CD4-positive, alpha-beta T cell treated with Interleukin-10 for 1 hour (primary cell): ENCODE measurements at places on chromosomes 3 and 15.

DNA sequence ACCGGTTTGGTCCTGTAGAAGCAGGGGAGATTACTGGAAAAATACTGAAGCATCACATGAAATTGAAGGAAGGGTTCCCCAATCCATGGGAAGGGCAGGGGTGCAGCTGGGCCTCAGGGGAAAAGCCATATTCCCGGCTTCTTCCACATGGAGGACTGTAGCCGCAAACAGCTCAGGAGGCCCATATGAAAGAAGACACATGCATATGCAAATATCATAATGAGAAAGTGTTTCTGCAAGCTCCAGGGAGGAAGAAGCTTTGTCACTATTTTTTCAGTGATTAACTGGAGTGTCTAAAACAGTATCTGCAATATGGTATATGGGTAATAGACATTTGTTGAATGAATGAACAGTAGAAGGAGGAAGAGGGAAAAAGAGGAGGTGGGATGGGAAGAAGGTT, 19.1 kb downstream of the DPH3 start:
- no peak for DNase-seq

DNA sequence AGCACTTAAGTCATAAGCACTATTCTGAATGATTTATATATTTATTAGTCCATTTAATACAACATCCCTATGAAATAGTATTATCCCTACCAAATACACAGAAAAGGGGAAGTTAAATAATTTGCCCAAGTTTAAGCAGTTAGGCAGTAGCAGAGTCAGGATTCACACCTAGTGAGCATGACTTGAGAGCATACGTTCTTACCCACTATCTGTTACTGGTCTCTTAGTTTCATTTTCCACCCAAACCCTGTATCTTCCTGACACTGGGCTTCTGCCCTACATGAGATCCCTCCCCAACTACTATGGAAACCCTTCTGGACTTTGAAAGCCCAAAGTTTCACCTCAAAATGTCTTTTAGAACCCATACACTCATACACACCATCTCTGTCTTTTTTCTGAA, 4.4 kb upstream of the ATOSA start:
- DNase-seq, result peak; percentile 37

- no peak for DNase-seq
Observed at GRCh38 chr15:40790718-40791117, 16.2 kb upstream of the ZFYVE19 start.

DNA sequence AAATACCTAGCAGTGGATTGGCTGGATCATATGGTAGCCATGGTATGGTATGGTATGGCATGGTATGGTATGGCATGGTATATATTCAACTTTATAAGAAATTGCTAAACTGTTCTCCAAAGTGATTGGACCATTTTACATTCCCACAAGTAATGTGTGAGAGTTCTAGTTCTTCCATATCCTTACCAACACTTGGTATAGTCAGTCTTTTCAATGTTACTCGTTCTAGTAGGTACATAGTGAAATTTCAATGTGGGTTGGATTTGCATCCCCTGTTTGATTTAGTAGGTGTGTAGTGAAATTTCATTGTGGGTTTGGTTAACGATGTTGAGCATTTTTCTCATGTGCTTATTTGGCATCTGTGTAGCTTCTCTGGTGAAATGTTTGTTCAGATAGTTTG, 154.3 kb downstream of the ITPR1 start:
- no peak for DNase-seq

GRCh38 chr15:27961801-27962200, 137.3 kb downstream of the OCA2 start:
- DNase-seq, result no peak

DNA sequence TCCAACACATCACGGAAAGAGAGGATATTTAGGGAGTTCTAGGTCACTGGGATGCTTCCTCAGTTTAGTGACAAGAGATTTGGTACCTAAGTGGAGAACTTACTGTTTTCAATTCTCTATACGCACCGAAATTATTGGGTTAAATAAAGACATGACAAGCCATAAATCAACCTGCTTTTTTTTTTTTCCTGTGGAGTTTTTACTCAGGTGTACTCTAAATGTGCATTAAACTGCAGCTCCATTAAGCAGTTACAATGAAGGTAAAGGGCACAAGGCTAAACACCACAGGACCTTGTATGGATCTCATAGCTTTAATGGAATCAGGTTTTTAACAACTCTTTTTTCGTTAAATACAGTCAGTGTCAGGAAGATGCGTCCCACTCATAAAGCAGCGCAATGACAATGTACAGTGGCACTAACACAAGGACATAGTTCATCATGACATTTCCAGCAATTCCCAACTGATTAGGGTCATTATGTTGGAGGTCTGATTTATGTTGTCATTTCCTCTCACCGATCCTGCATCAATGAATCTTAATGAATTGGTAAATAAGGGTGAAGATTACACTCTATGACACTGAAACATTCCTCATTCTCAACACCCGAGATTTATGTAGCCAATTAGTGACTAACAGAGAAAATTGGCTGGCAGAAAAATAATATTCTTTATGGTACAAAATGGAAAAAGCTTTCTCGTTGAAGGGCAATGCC, 355.2 kb downstream of the FOXP1 start:
- DNase-seq, result no peak
